T-helper 2 cell (primary cell): ENCODE measurements at places on chromosomes 12 and 14.

GRCh38 chr12:117013726-117014125 lies 85.5 kb downstream of the TESC start:
- DNase-seq = no peak

DNA sequence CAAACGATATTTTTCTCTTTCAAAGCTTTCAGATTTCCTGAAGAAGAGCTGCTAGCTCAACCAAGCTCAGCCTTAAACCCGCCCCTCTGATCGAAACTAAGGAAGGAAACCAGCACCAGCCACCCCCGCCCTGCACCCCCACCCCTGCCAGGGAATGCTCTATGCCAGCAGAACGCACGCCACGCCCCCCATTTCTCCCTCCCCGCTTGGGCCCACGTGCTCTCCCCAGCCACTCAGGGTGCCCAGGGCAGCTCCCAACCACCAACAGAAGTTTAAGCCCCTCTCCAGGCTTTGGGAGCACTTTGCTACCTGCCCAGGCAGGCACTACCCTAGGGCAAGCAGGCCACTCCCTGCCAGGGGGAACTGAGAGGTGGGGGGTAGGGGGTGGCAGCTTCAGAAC lies 18.8 kb upstream of the KRT78 start:
- no peak for DNase-seq

DNA sequence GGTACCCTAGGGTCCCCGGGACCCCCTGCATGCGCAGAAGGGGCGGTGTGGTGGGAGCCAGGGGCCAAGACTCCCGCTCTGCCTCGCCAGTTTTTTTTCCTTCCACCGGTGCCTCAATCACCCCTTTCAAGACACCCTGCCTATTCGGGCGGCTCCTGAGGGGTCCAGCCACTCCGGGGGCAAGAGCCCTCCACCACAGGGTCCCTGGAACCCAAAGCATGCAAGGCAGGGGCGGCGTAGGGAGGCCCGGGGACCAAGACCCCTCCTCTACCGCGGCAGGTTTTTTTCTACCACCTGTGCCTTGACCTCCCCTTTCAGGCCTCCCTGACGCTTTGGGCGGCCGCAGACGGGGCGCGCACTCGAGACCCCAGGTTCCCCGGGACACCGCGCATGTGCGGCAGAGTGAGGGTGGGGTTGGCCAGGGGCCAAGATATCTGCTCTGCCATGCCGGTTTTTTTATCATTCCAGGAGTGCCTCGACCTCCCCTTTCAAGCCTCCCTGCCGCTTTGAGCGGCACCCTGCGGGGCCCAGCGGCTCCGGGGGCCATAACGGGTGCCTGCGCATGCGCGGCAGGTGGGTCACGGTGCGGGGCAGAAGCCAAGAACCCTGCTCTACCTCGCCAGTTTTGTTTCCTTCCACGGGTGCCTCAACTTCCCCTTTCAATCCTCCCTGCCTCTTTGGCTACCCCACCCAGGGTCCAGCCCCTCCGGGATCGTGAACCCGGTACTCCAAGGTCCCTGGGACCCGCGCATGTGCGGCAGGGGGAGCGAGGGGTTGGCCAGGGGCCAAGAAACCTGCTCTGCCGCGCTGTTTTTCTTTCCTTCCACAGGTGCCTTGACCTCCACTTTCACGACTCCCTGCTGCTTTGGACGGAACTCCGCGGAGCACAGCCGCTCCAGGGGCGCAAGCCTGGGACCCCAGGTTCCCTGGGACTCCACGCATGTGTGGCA lies 328.1 kb downstream of the ALG10 start:
- no peak for DNase-seq

- DNase-seq = no peak
Measured at GRCh38 chr12:27190761-27191160, 53.3 kb upstream of the STK38L start.

GRCh38 chr12:120540445-120540844 lies 6.3 kb downstream of the RNF10 start:
- no peak for DNase-seq

GRCh38 chr12:58880639-58881038 lies 39.7 kb downstream of the LRIG3 start:
- DNase-seq = no peak

DNA sequence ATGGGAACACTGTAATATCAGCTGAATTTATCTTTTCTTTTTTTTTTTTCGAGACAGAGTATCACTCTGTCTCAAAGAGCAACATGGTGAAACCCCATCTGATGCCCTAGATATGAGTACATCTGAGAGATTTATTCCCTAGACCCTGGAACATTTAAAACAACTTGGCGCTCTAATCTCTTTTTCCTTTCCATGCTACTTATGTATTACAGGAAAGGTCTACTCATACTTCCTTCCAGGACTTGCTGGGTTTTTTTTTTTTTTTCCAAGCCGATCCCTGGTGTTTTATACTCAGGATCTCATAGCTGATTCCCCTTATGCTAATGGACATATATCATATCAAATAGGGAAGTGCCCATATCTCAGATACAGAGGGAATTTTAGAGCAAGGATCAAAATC lies 83.1 kb downstream of the MAPKAPK5 start:
- no peak for DNase-seq

DNA sequence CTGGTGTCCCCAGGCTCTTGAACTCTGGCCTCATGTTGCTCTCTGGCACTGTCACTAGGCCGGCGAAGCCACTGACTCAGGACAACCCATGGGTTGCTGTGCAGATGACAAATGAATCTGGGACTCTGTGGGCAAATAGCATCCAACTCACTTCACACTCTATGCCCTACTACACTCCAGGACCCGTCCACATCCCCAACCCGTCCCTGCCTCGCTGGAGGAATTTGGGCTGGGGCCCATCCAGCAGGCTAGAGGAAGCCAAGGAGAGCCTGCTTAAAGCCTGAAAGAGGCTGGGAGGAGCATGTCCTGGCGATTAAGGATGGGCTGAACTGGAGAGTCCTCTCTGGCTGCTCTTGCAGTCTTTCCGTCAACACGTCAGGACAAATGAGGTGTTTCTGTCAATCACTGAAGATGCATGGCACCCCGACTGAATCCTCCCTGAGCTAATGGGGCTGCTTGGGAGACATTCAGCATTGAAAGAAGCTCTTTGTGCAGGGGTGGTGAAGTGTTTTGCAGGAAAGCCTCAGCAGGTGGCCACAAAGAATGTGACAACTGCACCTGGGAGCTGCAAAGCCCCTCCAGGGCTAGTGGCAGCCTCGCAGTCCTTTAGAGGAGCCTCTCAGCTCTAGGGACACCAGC lies 71.7 kb downstream of the ANO2 start:
- DNase-seq = no peak
